AG04450 (cell line): ENCODE measurements at places on chromosomes 3 and 15.

DNA sequence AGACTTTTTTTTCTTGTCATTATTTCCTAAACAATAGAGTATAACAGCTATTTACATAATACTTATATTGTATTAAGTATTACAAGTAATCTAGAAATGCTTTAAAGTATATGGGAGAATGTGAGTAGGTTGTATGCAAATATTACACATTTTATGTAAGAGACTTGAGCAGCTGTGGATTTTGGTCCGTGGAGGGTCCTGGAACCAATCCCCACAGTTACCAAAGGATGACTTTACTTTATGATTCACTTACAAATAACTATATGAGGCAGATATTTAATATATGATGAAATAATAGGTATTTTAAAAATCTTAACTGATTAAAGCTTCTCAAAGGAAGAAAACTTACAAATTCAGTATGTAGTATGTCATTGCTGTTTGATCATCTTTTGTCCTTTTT lies 56.3 kb downstream of the PPP2R3A start:
- no peak for DNase-seq

- no peak for DNase-seq
These were observed 29.3 kb upstream of the POLR2M start for GRCh38 chr15:57677204-57677603.

- DNase-seq = peak; percentile 51
These were observed 24.9 kb upstream of the WNT5A start for GRCh38 chr3:55511895-55512570.

DNA sequence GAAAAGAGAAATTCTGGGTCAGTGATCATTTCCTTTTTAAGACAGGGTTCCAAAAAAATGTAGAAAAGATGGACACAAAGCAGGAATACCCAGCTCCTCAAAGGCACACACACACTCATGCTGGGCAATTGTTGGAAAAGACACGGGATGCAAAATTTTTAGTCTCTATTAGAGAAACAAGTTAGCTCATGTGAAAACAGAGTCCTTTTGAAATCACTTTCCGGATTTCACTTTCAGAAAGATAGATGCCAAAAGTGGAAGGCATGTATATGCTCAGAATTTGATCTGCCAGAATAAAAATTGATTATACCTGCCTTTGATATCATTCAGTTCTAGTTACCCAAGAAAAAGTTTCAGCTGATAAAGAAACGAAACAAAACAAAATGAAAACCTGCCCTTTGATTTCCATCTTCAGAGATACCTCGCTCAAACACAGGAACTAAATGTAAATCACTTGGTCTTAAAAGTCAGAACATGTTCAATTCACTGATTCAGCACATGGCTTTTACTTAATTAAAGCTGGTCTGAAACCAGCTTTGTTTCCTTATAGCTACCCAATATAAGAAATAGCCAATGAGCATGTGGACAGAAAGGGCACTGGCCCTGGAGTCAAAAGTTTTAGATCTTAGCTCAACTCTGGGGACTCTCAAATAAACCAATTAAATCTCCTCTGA lies 52.8 kb downstream of the PLD1 start:
- no peak for DNase-seq

DNA sequence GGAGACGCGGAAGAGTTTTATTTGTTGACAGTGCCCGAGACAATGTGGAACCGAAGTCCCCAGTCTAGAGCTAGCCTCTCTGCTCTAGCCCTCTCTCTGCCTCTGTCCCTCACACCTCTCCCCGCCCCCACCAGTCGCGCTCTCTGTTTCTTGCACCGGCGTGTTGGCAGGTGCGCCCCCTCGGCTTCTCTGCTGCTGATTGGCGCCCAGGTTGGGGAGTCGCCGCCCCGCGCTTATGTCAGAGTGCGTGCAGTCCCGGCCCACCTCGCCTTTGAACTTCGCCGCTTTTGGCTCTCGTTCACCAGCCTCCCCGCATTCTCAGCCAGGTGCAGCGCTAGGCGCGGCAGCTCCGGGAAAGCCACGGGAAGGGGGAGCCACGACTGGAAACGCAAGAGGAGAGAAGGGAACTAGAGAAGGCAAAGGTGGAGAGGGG lies at the start of gene SOX14:
Gene SOX14 (plus strand): TSS at position 315 of the 433 bp plus-strand sequence. CDS start 470 bp downstream, outside the sequence.
- DNase-seq = no peak

DNA sequence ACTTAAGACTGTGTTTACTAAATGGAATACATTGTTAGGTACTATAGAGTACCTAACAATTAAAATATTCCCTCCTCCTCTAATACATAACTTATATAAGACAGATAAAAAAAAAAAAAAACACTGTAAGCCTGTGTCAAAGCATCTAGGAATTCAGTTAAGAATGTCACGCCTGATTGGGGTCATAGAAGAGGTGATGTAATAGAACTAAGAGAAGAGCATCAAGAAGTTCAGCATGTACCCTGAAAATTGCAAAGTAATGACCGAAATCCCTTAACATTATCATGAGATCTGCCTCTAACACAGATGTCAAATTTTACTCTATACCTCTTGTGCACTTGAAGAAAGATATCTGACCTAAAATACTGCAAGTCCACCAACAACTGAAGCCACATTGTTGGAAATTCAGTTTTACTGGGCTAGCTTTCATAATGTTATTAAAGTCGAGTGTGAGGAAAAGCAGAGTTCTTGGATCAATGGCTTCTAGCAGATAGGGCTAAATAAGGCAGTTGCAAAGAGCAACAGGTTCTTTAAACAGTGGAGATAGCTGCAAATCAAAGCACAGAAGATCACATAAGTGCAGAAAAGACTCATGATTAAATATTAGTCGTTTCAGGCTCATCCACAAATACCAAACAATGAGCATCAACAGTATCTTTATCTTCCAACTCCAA lies 75.0 kb downstream of the TBL1XR1 start:
- no peak for DNase-seq

GRCh38 chr3:185727873-185728272 lies 97.0 kb downstream of the IGF2BP2 start:
- no peak for DNase-seq

- DNase-seq = no peak
These were observed 537.6 kb downstream of the FOXP1 start for GRCh38 chr3:71045917-71046282.

- no peak for DNase-seq
These were observed 87.6 kb downstream of the FOXP1 start for GRCh38 chr3:71495708-71496472.

- DNase-seq = peak; percentile 15
These were observed 67.1 kb downstream of the OXSM start for GRCh38 chr3:25856902-25857518.

- DNase-seq = no peak
These were observed 40.8 kb downstream of the CHST14 start for GRCh38 chr15:40511472-40512133.

- DNase-seq = no peak
These were observed 17.8 kb downstream of the ZBTB38 start for GRCh38 chr3:141386126-141386488.

GRCh38 chr3:7964899-7965298 lies 536.7 kb upstream of the LMCD1 start:
- no peak for DNase-seq

DNA sequence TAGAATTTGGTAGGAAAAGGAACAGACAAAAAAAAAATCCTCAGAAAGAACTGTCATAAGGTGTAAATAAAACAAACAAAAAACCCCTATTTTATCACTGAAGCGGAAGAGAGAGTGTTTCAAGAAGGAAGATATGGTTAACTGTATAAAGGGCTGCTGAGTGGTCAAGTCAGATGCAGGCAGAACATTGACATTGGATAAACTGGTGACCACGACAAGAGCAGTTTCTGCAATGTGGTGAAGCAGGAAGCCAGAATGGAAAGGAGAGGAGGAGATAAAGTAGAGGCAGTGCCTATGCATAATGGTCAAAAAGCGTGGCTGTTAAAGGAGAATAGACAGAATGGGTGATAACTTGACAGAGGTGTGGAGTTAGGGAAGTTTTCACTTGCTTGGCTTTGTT lies 75.3 kb downstream of the CYP19A1 start:
- DNase-seq = no peak

GRCh38 chr15:89669309-89669865 lies 9.8 kb downstream of the PLIN1 start:
- DNase-seq = no peak

DNA sequence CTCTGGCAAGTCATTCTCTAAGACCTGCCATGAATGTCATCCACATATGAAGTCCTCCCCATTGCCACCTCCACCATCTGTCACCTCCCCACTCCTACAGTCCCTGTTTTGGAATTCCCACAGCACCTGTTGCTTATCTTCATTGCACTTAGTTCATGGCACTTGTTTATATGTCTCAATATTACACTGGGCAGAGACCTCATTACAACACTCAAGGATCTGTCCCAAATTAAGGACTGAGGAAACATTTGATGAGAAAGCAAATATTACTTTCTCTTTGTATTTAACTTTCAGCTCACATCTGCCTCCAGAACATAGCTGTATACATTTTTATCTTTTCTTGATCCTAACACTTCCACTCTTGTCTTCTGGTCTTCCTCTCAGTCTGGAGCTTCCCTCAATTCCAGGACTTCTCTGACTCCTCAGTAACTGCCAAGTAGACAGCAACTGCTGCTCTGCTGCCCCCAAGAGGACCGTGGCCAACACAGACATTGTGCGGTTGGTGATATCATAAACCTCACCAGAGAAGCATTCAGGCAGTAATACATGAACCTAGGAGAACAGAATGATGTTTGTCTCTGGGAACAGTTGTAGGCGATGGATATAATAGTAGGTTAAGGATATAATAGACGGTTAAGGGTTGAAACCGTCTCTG lies 45.0 kb upstream of the FGF12 start:
- no peak for DNase-seq
